ENCODE measurements at places on chromosomes 5 and 9.

GRCh38 chr5:168228668-168229067 lies 62.8 kb upstream of the WWC1 start:
- no peak for DNase-seq

- no peak for DNase-seq
These were observed 538.6 kb upstream of the CYLC2 start for GRCh38 chr9:102456562-102456961.

DNA sequence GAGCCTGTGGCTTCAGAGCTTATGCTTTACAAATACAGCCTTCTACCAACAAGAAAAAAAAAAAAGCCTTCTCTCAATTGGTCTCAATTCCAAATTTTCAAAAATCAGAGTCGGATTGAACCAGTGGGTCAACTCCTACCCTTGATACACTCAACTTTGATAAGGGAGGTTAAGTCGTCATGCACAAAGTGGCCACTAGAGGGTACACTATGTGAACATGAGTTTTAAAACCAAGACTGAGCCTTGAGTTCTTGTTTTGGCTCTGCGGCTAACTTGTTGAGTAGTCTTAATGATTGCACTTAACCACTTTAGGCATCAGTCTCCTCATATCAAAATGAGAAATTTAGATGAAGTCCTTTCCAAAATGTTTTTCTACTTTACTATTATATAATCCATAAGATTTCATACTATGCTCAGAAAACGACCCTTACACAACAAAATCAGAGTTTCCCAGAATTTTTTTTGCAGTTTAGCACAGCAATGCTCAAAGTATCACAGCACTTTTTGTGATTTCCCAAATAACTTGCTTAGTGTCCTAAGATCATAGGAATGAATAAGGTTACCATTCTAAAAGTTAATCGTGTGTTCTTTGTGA lies 92.9 kb upstream of the MTAP start:
- peak; percentile 2 for DNase-seq

- no peak for DNase-seq
These were observed 39.6 kb downstream of the POC5 start for GRCh38 chr5:75677607-75678006.

GRCh38 chr5:38715696-38716095 lies 130.1 kb upstream of the OSMR start:
- DNase-seq: peak; percentile 64

Data from NCI-H748 treated with DMSO at 0.1 percent for 48 hours (cell line).